Cardiac fibroblast (primary cell): ENCODE measurements at places on chromosomes 11 and 22.
A peak's percentile ranks its signal among the peaks of the same experiment; 100 is the strongest.

DNA sequence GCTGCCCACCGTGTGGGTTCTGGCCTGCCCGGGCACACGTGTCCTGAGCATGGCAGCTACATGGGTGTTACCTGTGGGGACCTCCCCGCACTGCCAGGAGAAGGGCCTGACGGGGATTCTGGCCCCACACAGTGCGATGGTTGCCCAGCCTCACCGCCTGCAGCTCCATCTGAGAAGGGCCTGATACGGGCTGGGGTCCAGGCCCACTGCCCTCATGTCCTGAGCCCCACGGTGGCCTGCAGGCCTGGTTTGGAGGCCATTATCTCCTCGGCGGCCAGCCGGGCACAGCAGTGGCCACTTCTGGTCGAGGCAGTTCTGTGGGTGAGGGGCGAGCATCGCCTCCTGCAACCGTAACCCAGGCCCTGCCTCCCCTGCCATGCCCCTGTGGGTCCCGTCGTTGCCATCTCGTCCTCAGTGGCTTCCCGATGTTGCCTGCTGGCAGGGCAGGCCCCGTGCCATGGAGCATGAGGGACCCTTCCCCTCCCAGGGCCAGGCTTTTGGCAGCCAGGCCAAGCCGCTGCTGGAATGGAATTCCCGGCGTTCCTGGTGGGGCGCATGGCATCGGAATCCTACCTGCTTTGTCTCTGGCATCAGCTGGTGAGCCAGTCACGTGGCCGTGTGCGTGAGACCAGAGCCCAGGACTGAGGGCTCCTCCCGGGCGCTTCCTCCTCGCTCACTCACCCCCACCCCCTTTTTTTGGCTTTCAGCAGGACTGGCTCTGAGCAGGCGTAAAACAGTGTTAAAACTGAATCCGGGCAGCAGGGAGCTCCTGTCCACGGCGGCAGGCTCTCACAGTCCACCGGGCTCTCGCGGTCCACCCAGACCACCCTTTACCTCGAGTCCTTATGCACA is 71.9 kb upstream of the PPARA start:
- peak; percentile 88 for DNase-seq

DNA sequence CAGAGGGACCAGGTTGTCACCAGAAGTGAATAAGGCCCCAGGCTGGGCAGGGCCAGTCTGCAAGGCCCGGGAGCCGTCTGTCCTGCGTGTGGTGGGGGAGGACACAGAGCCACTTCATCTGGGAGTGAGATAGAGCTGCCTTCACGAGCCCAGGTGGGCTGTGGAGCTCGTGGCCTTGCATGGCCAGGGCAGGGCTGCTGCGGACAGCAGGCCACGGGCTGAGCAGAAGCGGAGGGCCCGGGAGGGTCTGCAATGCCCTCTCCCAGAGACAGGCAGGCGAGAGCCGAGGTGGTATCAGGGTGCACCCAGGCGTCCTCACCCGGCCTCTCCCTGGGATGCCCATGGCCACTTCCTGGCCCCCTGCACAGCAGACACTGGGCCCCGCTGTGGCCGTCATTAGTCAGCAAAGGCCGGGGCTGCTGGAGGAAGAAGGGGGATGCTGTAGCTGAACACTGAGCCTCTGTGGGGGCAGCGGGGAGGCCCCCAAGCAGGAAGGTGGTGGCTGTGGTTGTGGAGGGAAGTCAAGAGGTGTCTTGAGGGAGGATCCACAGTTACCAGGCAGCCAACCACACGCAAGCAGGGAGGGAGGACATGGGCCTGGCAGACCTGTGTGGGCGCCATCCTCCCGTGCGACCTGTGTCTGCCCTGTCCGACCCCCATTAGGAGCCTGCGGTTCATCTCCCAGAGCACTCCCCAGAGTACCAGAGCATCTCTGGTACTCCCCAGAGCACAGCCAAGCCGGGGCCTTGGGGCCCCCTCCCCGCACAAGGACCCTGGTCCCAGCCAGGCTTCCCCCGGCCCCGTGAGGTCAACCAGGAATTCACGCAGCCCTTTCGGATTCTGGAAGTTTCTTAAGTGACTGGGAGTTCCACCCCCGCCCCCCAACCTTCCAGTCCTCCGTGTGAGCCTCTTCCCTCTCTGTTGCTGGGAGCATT is 1109.5 kb downstream of the BRD1 start:
- DNase-seq: no peak

- DNase-seq: peak; percentile 53
These were observed 48.2 kb upstream of the SMCO4 start for GRCh38 chr11:93591247-93591898.

- DNase-seq: peak; percentile 37
These were observed 171.8 kb downstream of the SOX6 start for GRCh38 chr11:16184588-16184987.

DNA sequence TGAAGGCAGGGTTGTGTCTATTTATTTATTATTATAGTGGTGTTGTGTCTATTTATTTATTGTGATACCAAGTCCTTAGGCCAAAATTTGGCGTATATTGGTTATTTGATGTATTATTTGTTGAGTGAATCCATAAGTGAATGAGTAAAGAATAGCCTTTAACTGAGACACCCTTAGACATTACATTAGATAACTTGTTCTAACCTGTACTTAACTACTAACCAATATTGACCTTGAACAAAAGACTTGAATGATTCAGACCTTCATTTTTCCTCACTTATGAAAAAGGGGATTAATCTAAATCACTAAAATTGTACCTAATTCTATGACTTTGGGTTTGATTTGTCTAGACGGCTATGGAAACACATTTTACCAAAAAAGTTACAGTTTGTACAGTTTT is 370.5 kb downstream of the JRKL start:
- DNase-seq: no peak

DNA sequence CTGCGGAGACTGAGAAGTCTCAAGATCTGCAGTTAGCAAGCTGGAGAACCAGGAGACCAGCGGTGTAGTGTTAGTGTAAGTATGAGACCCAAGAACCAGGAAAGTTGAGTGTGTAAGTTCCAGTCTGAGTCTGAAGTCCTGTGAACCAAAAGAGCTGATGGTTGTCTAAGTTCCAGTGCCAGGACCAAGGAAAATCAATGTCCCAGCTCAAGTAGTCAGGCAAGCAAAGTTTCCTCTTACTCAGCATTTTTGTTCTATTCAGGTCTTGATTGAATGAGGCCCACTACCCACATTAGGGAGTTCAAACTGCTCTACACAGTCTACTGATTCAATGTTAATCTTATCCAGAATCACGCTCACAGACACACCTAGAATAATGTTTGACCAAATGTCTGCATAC is 11.0 kb downstream of the USP28 start:
- DNase-seq: no peak

DNA sequence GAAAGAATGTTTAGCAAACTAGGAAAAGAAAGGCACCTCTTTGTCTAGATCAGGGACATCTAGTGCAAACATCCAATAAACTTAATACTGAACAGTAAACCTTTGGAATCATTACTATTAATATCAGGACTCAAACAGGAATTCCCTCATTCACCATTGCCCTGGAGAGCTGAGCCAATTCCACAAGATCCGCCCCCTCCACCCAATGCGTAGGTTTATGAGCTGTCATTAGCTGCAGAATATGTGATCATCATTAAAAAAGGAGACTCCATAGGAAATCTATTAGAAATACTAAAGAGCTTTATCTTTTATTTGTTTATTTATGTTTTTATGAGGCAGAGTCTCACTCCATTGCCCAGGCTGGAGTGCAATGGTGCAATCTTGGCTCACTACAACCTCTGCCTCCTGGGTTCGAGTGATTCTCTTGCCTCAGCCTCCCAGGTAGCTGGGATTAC is 5.5 kb downstream of the IL17REL start:
- DNase-seq: no peak

DNA sequence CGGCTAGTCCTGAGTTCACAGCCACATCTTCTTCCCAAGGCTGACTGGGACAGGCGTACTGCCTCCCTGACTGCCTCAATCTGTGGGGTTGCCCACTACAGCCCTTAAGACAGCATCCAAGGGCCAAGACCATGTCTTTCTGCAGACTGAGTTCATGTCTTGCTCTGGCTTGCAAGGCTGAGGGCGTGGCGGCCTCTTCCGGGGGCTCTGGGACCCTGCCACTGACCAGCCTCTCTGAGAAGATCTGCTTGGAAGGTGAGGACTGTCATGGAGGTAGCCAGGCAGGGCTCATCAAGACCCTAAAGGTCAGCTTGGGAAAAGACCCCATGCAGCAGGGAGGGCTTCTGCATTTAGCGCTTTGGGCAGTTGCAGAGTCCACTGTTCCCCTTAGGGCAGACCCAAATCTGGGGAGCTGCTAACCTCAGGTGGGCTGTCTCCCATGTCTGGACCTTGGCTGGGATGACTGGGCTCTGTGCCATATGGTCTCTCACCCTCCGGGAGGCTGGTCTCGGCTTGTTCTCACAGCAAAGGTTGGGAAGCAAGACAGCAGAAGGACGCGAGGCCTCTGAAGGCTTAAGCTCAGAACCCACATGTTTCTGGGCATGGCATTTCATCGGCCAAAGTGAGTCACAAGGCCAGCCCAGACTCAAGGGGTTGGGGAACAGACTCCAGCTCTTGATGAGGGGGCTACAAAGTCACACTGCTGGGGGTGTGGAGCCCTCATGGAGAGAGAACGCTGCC is 109.1 kb upstream of the LMO1 start:
- DNase-seq: no peak

- DNase-seq: peak; percentile 57
These were observed 44.0 kb downstream of the KIAA1671 start for GRCh38 chr22:24996420-24996952.

- peak; percentile 77 for DNase-seq
These were observed 133.7 kb downstream of the SNX19 start for GRCh38 chr11:130782361-130783222.

GRCh38 chr11:100562128-100562527 is 125.0 kb upstream of the ARHGAP42 start:
- peak; percentile 84 for DNase-seq

DNA sequence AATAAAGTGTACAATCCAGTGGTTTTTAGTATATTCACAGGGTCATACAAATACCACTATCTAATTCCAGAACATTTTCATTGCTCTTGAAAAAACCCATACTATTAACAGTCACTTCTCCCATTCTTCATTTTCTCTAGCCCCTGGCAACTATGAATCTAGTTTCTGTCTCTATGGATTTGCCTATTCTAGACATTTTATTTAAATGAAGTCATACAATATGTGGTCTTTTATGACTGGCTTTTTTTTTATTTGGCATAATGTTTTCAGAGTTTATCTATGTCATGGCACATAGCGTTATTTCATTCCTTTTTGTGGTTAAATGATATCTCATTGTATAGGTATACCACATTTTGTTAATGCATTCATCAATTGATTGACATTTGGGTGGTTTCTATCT is 59.4 kb downstream of the KDM2A start:
- DNase-seq: no peak

- DNase-seq: peak; percentile 77
These were observed 18.6 kb upstream of the SCN2B start for GRCh38 chr11:118194835-118195627.

DNA sequence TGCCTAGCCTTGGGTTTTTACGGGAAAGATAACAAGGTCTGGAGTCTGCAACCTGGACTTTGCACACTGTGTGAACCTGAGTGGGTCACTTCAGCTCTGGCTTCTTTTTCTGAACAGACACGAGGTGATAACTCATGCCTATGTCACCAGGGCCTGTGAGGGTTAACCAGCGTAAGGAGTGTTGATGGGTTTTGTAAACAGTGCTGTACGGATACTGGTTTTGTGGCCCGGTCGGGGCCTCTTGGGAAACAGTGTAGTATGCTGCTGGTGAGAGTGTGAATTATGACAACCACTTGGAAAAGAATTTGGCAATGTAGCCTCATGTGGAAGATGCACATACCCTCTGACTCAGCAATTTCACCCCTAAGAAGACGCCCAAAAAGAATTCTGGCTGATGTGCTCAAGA is 266.8 kb downstream of the MN1 start:
- peak; percentile 91 for DNase-seq

- DNase-seq: no peak
These were observed 19.0 kb upstream of the CHST1 start for GRCh38 chr11:45684440-45684839.

DNA sequence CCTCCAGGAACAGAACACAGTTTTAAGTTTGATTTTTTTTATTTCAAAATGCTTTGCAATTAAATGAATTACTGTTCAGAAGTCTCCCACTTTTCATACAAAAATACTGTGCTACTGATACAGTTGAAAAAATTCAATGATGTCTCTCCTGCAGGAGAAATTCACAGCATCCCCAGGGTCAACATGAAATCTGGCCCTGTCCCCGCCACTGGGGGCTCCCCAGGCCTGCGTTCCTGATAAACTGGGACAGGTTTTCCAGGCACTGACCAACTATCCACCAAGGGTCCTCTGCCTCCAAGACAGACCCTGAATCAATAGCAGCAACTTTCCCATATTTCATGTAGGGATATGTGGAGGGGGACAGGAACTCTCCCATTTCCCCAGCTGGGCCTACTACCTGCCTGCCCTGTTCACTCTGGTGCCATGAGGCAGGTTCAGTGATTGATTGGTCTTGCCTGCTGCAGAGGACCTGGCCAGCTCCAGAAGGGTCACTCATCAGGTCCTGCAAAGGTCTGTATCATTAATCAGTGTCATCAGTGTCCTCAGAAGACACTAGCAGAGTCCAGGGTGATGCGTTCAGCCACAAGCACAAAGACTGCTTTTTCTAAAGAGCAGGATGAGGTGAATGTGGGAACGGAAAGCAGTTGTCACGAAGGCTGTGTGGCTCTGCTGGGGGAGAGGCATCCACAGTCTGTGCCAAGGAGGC is 43.4 kb downstream of the PISD start:
- no peak for DNase-seq

GRCh38 chr22:36395915-36396314 is 8.1 kb upstream of the MYH9 start:
- peak; percentile 70 for DNase-seq

DNA sequence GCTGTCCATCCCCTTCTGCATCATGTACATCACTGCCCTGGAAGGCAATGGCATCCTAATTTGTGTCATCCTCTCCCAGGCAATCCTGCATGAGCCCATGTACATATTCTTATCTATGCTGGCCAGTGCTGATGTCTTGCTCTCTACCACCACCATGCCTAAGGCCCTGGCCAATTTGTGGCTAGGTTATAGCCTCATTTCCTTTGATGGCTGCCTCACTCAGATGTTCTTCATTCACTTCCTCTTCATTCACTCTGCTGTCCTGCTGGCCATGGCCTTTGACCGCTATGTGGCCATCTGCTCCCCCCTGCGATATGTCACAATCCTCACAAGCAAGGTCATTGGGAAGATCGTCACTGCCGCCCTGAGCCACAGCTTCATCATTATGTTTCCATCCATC is 337 bp downstream of the OR52B6 start:
- DNase-seq: no peak

GRCh38 chr11:86159581-86159891 is 85.0 kb upstream of the EED start:
- DNase-seq: no peak
